ENCODE measurements at places on chromosomes 1 and 21. TPM values are rescaled to one million over a fixed set of nuclear protein-coding genes. Genes with fewer than 3 reads are reported as not detected.

- no peak for DNase-seq
These were observed 51.1 kb upstream of the RGS21 start for GRCh38 chr1:192265516-192266173.

DNA sequence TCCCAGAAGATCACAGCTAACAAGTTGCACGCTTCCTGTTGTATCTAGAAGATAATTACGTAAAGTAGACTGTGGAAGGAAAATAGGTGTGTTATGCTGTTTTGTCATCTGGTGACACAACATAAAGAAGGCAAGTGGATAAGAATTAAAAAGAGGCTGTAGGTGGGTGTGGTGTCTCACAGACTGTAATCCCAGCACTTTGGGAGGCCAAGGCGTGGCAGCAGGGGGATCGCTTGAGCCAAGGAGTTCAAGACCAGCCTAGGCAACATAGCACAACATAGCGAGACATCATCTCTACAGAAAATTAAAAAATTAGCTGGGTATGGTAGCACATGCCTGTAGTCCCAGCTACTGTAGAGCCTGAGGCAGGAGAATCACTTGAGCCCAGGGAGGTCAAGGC lies 17.9 kb upstream of the ZNF281 start:
- DNase-seq, result no peak

- no peak for DNase-seq
These were observed 27.9 kb downstream of the OPTC start for GRCh38 chr1:203521812-203522211.

DNA sequence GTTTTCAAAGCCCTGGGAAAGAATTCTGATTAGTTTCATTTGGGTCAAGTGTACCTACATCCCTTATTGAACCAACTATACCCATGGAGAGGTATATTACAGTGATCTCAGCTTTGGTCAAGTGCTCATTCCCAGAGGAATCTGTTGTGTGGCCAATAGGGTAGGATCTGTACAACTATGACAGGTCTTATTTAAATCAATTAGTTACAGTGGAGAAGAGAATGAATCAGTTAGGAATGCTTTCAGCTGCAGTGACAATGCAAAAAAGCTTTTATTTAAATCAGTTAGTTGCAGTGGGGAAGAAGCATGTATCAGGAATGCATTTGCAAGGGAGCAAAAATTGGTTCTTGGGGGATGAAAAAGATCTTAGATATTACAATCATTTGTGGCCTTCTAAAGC lies 119.0 kb downstream of the FGGY start:
- DNase-seq, result no peak

DNA sequence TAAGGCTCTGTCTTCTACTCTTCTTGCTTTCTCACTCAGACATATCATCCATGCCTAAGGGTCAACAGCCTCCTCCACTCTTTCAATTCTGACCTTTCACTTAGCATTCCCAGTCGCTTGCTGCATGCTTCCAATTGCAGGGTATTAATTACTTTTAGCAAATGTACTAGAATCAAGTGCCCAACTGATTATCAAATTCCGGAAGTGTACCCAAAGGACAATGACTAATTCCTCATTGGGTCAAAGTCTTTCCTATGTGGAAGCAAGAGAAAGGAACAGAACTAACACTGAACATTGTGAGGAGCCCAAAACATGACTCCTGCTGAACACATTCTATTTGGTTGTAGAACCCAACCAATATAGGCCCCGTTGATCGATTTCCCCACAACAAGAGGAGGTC lies 101.8 kb downstream of the APP start:
- no peak for DNase-seq

GRCh38 chr1:77333501-77333900 lies 51.7 kb downstream of the AK5 start:
- no peak for DNase-seq

GRCh38 chr1:112465122-112465521 lies 43.6 kb upstream of the WNT2B start:
- DNase-seq, result no peak

GRCh38 chr1:3744646-3745045 lies 7.6 kb upstream of the CCDC27 start:
- no peak for DNase-seq

DNA sequence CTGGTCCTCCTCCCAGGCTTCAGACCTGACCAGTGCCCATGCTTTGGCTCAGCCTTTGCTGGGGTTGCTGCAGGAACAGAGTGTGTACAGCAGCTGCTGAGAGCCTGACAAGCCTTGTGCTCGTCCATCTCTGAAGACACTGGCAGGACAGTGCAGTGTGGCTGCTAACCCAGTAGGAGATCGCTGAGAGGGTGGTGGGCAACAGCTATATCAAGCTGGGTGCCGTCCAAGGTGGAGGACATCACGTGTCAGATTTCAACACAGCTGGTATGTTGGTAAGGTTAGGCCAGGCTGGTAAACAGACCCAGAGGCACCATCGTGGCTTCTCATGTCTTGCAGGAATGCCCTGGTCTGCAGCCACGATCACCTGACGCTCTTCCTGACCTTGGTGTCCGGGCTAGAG lies 17.9 kb upstream of the SLC25A34 start:
- no peak for DNase-seq

- DNase-seq, result peak; percentile 66
These were observed 54.1 kb upstream of the SAMD11 start for GRCh38 chr1:869499-870244.

DNA sequence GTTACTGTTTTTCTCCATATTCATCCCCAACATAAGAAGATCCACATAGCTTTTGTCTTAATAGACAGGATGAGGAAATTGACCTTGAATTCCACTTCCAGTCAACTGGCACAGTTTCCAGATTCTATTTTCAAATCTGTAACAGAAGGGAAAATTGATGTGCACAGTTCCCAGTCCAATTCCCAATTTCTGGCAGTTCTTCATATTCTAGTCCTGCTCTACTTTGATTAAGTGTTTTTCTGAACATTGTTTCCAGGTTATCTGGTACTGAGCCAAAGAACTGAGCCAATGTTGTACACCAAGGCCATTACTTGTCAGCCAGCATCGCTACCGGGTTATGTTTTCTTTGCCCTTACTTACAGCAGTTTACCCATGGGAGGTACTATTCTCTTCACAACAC lies 1755.4 kb downstream of the PLA2G4A start:
- no peak for DNase-seq

- no peak for DNase-seq
These were observed 33.8 kb upstream of the SPOCD1 start for GRCh38 chr1:31849653-31850052.

- DNase-seq, result no peak
These were observed 12.3 kb downstream of the PSMB2 start for GRCh38 chr1:35629051-35629450.

- DNase-seq, result no peak
These were observed 70.7 kb upstream of the USP24 start for GRCh38 chr1:55285834-55286233.

DNA sequence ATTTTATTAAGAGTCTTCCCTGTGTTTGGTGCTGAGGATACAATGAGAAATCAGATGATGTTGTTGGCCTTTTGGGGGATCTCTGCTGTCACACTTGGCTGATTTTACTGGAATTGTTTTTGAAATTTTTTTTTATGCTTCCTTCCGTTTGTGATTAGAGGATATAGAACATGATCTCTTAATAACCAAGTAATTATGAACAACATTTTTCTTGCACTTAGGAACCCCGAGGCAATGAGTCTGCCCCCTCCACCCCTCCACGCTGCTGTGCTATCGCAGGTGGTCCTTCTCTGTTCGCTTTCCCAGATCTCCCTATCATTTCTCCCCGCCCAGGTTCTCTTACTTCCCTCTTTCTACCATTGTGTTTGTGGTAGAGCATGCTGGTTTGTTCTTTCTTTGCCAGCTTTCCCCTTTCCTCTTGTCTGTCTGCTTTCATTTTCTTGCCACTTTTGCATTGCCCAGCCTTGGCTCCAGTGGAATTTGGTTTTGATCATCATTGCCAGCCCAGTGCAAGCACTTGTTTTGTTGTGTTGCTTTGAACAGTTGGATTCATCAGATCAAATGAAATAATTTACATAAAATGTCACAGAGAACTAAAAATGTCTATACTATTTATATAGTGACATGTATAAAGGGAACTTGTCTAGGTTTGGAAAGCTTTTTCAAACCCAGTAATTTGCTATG lies 73.1 kb upstream of the SCCPDH start:
- DNase-seq, result no peak

DNA sequence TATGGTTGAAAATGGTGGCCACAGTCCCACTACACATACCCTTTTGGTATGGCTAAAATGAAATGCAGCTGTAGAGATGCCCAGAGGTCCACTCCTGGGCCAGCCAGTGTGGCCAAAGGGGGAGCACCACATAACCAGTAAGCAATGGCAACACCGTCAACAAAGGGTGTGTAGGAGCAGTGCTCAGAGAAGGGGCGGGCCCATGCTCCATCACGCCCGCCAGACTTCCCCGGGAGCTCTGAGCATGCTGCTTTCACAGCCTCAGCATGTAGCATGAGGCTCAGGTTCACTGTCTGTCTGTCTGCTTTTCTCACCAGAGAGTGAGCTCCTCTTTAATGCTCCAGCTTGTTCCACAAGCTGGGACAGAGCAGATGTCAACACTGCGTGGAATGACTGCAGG lies 537.6 kb downstream of the MATN1 start:
- no peak for DNase-seq

- DNase-seq, result no peak
These were observed 9.7 kb upstream of the KRTAP7-1 start for GRCh38 chr21:30839304-30839703.

GRCh38 chr1:218785928-218786327 lies 387.8 kb upstream of the LYPLAL1 start:
- DNase-seq, result peak; percentile 4

GRCh38 chr1:190975827-190976226 lies 498.2 kb upstream of the BRINP3 start:
- no peak for DNase-seq

GRCh38 chr1:202805886-202806844 lies 2.1 kb downstream of the KDM5B start:
- DNase-seq, result no peak

GRCh38 chr21:14486869-14487268 lies 59.2 kb downstream of the SAMSN1 start:
- no peak for DNase-seq

- no peak for DNase-seq
These were observed 7.6 kb downstream of the HMGCL start for GRCh38 chr1:23817633-23818032.

Gene LRRC3
- total RNA-seq, result 3.7 TPM

Gene KRTAP11-1
- not detected for total RNA-seq

Gene CCDC190
- total RNA-seq, result not detected

Gene LCE3E
- total RNA-seq, result not detected

Gene CD52
- total RNA-seq, result not detected

Gene CELA2A
- not detected for total RNA-seq

Gene SYT14
- 51.4 TPM for total RNA-seq

Gene DAB1
- 35.9 TPM for total RNA-seq

Gene CLDN8
- total RNA-seq, result not detected

Gene SPATA17
- total RNA-seq, result 5.3 TPM

Gene KCNH1
- 10.6 TPM for total RNA-seq

Data from frontal cortex (tissue), 4 donors.